B cell (primary cell): ENCODE measurements at places on chromosomes 11 and 22. TPM values are rescaled to one million over a fixed set of nuclear protein-coding genes. Genes with fewer than 3 reads are reported as not detected.

Gene PICALM
- 165 and 178 TPM in 2 replicates for total RNA-seq

DNA sequence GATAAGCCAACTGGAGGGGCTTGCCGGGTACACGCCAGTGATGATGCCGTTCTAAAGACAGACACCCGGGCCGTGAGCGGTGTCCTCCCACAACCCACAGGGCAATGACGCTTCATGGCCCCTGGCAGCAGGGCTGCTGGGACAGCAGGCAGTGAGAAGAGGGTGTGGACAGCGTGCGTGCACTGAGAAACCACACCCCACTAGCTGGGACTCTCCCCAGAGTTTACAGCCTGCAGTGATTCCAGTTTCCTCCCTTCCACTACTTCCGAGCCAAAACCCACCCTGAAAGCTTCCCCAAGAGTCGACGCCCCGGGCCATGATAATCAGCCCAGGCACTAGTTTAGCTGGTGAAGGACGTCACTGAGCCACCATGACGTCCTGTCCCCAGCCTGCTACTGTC, 29.2 kb downstream of the CPT1A start:
- H3K27me3 ChIP-seq = no peaks in the 10 kb centered on the region
- no peak for DNase-seq
- H3K4me3 ChIP-seq = no peak overlapping the region

DNA sequence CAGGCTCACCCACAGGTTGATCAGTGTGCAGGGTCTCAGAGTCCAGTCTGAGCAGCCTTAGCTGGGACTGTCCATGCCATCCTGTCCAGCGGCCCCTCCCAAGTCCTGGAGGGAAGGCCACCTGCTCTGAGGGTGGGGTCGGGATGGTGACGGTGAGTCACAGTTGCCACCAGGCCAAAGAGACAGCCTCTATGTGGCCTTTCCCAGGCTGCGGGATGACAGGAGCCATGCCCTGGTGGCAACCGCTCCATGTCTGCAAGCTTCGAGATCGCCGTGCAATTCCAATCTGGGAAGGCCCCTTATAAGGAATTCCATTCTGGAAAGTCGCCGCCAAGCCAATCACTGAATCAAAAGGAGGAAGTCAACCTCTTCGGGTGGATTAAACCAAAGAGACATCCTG, 47.5 kb downstream of the RTL6 start:
- DNase-seq = no peak
- no peak overlapping the region for H3K4me3 ChIP-seq
- no peak overlapping the region for H3K27ac ChIP-seq
- H3K36me3 ChIP-seq = no peaks in the 10 kb centered on the region

DNA sequence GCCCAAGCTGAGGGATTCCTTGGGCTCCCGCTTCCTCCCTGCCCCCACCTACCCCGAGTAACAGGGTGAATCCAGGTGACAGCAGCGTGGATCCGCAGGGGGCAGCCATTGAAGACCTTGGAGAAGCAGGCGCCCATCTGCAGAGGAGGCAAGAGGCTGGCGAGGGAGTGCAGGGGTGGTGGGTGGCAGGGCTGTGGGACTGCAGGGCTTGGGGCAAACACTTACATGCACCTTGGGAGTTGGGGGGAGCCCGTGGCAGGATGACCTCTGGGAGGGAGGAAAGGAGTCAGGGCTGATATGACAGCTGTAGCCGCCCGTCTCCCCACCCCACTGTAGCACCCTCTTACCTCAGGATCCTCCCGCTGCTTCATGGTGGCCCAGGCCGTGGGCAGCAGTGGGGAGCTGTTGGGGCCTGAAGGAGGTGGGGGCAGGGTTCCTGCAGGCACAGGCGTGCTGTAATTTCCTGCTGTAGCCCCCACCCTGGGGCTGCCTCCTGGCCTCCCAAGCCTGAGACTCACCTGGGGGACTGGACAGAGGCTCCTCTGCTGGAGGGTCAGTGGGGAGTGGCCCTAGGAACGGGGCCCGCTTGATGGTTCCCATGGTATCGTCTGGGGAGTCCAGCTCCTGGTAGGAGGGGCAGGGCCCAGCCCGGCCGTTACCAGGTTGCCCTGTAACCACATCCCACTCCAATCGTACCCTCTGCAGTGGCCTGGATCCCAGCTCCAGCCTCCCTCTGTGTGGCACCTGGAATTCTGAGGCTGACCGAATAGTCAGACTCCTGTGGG, 6.1 kb downstream of the MAP4K2 start:
- H3K4me3 ChIP-seq = no peak overlapping the region
- no peak for DNase-seq

DNA sequence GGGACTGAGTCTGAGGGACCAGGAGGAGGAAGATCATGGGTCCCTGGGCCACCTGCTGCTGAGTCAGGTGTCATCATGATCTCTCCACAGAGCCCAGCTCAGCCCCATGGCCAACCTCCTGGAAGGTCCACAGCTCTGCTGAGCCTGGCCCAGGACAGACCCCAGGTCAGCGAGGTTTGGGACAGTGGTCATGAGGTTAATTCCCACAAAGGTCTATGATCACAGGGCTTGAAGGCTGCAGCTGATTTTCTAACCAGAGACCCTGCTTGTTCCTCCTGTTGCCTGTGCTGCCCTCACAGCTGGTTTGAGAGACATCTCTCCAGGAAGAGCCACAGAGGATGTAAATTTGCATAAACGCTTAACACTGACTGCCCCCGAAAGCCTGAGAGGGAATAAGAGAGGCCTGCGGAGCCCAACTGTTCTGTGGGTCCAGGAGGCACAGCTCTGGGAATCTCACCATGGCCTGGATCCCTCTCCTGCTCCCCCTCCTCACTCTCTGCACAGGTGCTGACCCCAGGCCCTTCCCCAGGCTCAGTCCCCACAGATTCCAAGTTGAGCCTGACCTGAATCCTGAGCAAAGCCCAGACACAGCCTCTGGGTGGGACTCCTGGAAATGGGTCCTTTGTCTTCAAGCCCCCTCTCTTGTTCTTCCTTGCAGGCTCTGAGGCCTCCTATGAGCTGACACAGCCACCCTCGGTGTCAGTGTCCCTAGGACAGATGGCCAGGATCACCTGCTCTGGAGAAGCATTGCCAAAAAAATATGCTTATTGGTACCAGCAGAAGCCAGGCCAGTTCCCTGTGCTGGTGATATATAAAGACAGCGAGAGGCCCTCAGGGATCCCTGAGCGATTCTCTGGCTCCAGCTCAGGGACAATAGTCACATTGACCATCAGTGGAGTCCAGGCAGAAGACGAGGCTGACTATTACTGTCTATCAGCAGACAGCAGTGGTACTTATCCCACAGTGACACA, 102.8 kb downstream of the GGTLC2 start:
- no peak overlapping the region for H3K27ac ChIP-seq
- peak; percentile 77 for DNase-seq
- no peak overlapping the region for H3K4me3 ChIP-seq
- no peaks in the 10 kb centered on the region for H3K36me3 ChIP-seq
- H3K27me3 ChIP-seq = no peaks in the 10 kb centered on the region

Gene PGA3
- not detected in 2 replicates for total RNA-seq

DNA sequence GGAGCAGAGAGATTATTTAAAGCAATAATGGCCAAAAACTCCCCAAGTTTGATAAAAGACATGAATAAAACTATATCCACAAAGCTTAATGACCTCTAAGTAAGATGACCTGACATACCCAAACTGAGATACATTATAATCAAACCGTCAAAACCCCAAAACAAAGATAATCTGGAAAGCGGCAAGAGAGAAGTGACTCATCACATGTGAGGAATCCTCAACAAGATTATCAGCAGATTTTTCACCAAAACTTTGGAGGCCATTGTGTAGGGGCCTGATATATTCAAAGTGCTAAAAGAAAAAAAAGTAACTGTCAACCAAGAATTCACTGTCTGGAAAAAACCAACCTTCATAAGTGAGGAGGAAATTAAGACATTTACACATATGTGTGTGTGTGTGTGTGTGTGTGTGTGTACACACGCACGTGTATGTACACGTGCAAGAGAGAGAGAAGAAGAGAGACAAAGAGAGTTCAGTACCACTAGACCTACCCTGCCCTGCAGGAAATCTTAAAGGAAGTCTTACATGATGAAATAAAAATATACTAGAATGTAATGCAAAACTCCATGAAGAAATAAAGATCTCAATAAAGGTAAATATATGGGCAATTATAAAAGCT, 752.4 kb downstream of the NELL1 start:
- no peak for DNase-seq
- H3K27me3 ChIP-seq = no peaks in the 10 kb centered on the region
- H3K4me3 ChIP-seq = no peak overlapping the region
- no peak overlapping the region for H3K27ac ChIP-seq
- no peaks in the 10 kb centered on the region for H3K36me3 ChIP-seq

GRCh38 chr11:131356206-131356605, 14.2 kb upstream of the NTM start:
- H3K36me3 ChIP-seq = no peaks in the 10 kb centered on the region
- H3K27me3 ChIP-seq = no peaks in the 10 kb centered on the region
- H3K4me3 ChIP-seq = no peak overlapping the region
- H3K27ac ChIP-seq = no peak overlapping the region

Gene WNT7B
- total RNA-seq = 0.17 and 0.22 TPM in 2 replicates

DNA sequence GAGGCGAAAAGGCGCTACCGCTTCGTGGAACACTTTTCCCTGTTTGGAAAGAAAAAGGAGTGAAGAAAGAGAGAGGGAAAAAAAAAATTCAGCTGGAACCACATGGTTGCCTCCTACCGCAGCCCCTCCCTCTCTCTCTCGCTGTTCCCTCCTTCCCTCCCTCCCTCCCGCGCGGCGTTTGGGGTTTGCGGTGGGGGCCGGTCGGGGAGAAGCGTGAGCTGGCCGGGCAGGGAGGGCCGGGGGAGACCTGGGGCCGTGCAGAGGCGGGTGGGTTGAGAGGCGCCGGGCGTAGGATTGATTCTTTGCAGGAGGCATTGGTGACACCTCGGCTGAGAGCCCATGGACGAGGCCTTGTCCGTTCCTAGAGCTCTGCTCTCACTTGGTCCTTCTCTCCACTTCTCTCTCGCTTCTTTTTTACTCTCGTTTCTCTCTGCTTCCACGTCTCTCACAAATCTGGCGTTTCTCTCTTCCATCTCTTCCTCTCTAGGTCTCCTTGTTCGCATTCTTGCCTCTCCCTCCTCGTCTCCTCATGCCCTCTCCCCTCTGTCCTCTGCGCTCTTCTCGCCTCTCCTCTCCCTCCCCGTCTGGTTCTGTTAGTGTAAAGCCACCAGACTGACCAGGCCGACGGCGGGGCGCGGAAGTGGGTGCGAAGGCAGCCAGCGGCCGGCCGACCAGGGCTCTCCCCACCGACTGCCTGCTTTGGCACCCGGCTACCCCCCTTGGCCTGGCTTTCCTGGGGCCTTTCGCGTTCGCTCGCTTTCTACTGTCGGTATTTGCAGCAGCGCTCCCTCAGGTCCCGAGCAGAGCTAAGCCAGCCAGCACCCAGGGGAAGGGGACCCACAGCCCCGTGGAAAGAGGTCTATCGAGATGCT, at the start of gene CLMP:
Gene CLMP, minus strand, starts transcription at position 61 of the 872 bp plus-strand sequence. CDS start 308 bp downstream, outside the sequence.
- H3K27me3 ChIP-seq = no peaks in the 10 kb centered on the region
- H3K4me1 ChIP-seq = peaks cover 6% of the 10 kb centered on the region
- DNase-seq = no peak
- no peaks in the 10 kb centered on the region for H3K36me3 ChIP-seq
- H3K4me3 ChIP-seq = no peak within 1 kb of the TSS

DNA sequence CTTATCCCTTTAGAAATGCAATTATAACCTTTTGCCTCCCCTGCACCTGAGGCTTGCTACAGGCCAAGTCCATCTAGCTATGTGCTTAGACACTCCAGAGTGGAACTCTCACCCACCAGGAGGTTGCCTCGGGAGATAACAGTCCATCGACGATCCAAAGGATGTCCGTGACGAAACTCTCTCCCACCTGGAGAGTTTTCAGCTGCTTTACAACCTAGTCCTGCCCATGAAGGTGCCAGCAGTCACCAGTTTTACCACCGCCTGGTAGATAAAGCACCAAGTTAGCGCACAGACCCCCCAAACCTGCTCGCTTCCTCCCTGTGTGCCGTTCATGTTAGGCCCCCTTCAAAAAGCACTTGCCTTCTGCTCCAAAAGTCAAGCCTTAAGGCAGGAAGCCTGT, 53.1 kb upstream of the SHISAL1 start:
- no peaks in the 10 kb centered on the region for H3K4me1 ChIP-seq
- no peak for DNase-seq
- H3K36me3 ChIP-seq = no peaks in the 10 kb centered on the region
- no peak overlapping the region for H3K27ac ChIP-seq
- no peak overlapping the region for H3K4me3 ChIP-seq

Gene PLEKHB1
- total RNA-seq = 16.7 and 25.2 TPM in 2 replicates

DNA sequence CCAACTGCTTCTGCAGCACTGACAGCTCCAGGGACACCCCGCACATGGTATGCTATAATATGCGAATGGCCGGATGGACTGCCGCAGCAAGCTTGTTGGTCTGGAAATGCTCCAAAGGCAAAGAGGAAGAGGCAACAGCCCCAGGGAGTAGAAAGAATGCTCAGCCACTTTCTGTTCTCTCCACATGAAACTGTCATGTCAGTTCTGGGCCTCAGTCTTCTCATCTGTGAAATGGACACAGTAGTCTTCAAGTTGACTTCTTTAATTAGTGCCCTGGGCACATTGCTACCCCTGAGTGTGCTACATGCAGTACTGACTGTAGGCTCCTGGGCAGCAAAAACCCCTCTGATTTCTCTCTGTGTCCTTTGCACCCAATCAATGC, 19.9 kb downstream of the IL10RA start:
- no peaks in the 10 kb centered on the region for H3K36me3 ChIP-seq
- H3K4me3 ChIP-seq = no peak overlapping the region
- peak overlapping the region; percentile 99 for H3K27ac ChIP-seq
- H3K4me1 ChIP-seq = peaks cover 100% of the 10 kb centered on the region

GRCh38 chr11:66015454-66015881, 3.7 kb downstream of the CST6 start:
- H3K27me3 ChIP-seq = no peaks in the 10 kb centered on the region
- H3K27ac ChIP-seq = no peak overlapping the region
- no peak for DNase-seq
- H3K4me3 ChIP-seq = no peak overlapping the region
- H3K36me3 ChIP-seq = no peaks in the 10 kb centered on the region

GRCh38 chr11:11036848-11037732, 179.2 kb upstream of the ZBED5 start:
- H3K27me3 ChIP-seq = peaks cover 16% of the 10 kb centered on the region
- H3K4me1 ChIP-seq = no peaks in the 10 kb centered on the region

- H3K36me3 ChIP-seq = no peaks in the 10 kb centered on the region
- H3K27me3 ChIP-seq = peaks cover 60% of the 10 kb centered on the region
- no peak overlapping the region for H3K4me3 ChIP-seq
- no peak for DNase-seq
- H3K27ac ChIP-seq = no peak overlapping the region
- peaks cover 43% of the 10 kb centered on the region for H3K4me1 ChIP-seq
These were observed 2.2 kb upstream of the NEFH start for GRCh38 chr22:29477723-29478318.

DNA sequence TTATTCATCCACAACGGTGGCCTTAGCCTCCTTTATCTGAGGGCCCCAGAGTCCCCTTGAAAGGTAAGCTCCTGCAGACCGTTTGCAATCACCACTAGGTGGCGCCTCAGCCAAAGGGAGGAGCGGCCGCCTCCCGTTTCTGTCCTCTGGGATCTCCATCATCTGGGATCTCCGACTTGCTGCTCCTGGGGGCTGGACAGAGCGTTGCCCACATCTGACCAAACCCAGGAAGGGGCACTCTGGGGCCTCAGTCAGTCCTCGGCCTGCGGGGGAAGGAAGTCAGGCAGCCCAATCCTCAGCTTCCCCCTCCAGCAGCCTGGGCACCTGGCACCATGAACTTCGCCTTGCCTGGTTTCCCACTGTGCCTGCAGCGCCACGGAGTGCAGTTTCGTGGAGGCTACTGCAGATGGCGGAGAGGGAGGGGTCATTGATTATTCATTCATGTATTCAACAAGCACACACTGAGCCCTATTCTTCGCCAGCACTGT, 23.5 kb downstream of the TP53I11 start:
- no peaks in the 10 kb centered on the region for H3K4me1 ChIP-seq
- H3K4me3 ChIP-seq = no peak overlapping the region
- DNase-seq = peak; percentile 75
- H3K27me3 ChIP-seq = no peaks in the 10 kb centered on the region
